ENCODE measurements at places on chromosomes 6 and 20.
A peak's percentile ranks its signal among the peaks of the same experiment; 100 is the strongest.

DNA sequence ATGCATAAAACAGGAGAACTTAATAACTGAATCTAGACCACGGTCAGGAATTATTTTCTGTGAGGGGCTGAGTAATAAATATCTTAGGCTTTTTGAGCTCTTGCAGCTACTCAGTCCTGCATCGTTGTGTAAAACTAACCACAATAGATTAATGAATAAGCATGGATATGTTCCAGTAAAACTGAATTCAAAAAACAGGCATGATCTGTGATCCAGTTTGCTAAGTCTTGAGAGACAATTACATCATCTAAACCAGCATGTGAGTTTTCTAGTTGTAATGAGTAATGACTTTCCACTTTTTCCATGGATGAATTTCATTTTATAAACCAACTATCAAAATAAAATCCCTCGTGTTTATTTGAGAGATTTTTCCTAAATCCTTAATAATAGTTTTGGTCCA, 336.8 kb downstream of the RFPL4B start:
- no peak overlapping the region for H3K4me3 ChIP-seq
- ATAC-seq, result no peak
- H3K27me3 ChIP-seq, result no peaks in the 10 kb centered on the region
- H3K27ac ChIP-seq, result no peak overlapping the region
- H3K4me1 ChIP-seq, result no peaks in the 10 kb centered on the region

GRCh38 chr20:53237461-53237860, 265.3 kb downstream of the TSHZ2 start:
- H3K27me3 ChIP-seq, result no peaks in the 10 kb centered on the region
- no peaks in the 10 kb centered on the region for H3K4me1 ChIP-seq
- H3K36me3 ChIP-seq, result no peaks in the 10 kb centered on the region

DNA sequence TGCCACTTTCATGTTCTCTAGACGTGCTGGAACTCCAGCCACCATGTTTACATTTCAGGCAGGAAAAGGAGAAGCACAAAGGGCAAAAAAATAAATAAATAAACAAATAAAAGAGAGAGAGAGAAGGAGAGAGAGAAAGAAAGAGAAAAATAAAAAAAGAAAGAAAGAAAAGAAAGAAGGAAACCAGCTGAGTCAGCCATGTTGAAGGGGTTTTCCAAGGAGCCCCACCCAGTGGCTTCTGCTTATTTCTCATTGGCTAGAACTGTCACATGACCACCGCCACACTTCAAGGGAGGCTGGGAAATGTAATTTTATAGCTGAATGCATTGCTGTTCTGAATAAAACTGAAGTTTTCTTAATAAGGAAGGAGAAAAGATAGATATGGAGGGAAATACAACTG, 71.1 kb downstream of the BFSP1 start:
- H3K36me3 ChIP-seq, result no peaks in the 10 kb centered on the region
- peaks cover 14% of the 10 kb centered on the region for H3K27me3 ChIP-seq
- H3K27ac ChIP-seq, result peak overlapping the region; percentile 19
- H3K4me3 ChIP-seq, result peak overlapping the region; percentile 14
- ATAC-seq, result no peak
- no peaks in the 10 kb centered on the region for H3K4me1 ChIP-seq

- H3K27ac ChIP-seq, result no peak overlapping the region
- H3K4me3 ChIP-seq, result no peak overlapping the region
- no peaks in the 10 kb centered on the region for H3K27me3 ChIP-seq
- peaks cover 21% of the 10 kb centered on the region for H3K4me1 ChIP-seq
- ATAC-seq, result no peak
- H3K36me3 ChIP-seq, result no peaks in the 10 kb centered on the region
These were observed 152.5 kb downstream of the CEBPB start for GRCh38 chr20:50343125-50343489.

DNA sequence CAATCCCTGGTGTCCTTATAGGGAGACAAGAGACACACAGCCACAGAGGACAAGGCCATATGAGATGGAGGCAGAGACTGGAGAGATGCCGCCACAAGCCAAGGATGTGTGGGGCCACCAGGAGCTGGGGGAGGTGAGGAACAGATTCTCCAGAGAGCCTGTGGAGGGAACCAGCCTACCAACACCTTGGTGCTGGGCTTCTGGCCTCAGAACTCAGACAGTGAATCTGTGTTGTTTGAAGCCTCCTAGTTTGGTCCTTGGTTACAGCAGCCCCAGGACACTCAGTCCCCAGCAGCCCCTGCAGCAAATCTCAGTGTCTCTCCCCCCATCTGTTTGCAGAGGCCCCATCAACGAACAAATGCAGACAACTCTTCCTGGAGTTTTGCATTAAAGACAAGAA, 73.2 kb upstream of the BHLHE23 start:
- peaks cover 31% of the 10 kb centered on the region for H3K27me3 ChIP-seq
- H3K4me1 ChIP-seq, result no peaks in the 10 kb centered on the region
- H3K36me3 ChIP-seq, result no peaks in the 10 kb centered on the region
- no peak overlapping the region for H3K27ac ChIP-seq
- no peak overlapping the region for H3K4me3 ChIP-seq

DNA sequence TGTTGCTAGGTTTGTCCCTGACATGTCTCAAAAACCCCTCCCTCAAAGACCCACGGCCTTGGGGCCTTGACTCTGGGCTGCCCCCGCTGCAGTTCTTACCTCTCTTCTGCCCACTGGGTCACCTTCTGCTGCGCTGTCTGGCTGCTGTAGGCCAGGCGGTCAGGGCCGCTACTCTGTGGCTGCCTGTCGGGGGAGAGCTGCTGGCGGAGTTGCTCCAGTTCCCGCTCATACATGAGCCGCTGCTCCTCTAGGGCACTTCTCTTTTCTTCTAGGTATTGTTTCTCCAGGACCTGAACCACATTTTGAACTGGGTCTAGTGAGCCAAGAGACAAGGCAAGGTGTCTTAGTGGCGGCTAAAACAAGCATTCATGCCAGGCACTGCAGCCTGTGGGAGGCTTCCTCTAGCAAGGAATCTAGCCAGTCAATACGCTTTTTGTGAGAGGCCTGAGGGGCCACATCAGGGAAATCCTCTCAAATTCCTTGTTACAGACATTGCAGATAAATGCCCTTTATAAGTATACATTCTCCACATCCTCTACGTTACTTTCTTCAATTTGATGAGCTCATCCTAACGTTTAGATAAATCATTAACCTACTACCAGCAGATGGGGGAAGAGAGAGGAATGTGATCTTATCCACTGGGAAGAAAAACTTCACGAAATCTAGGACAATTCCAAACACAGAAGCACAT, 110.3 kb upstream of the NUP153 start:
- H3K36me3 ChIP-seq, result no peaks in the 10 kb centered on the region
- H3K4me3 ChIP-seq, result no peak overlapping the region
- H3K4me1 ChIP-seq, result no peaks in the 10 kb centered on the region

GRCh38 chr6:1644516-1645060, 34.9 kb downstream of the FOXC1 start:
- ATAC-seq, result no peak
- H3K4me3 ChIP-seq, result no peak overlapping the region
- H3K4me1 ChIP-seq, result no peaks in the 10 kb centered on the region

DNA sequence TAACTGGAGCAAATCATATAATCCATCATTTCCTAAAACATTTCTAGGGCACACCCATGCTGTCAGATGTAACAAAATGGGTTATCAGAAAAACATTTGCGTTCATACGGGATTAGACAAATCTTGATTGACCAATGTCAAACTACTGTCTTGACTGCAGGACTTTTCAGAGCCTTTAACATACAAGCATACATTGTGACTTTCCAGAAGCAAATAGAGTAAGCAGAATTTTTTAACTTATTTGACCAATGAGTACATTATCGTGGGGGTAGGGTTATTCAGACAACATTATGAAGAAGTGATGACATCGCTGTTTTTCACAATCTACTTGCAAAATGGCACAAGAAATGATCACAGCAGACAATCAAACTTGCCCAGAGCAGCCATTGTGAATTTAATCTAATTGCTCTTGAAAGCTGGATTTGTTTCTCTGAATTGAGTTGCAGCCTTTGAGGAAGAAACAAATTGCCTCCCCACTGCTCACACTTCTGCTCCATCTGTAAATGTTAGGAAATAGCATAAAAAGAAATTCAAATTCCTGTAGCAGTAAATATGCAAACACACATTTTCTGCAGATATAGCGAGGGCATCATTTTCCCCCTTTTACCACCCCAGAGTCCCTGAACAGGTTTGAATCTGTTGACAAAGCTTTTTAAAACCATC, 133.0 kb upstream of the DOK5 start:
- H3K4me1 ChIP-seq, result no peaks in the 10 kb centered on the region
- ATAC-seq, result no peak
- no peak overlapping the region for H3K4me3 ChIP-seq

GRCh38 chr20:4090756-4091489, 75.6 kb upstream of the RNF24 start:
- ATAC-seq, result peak; percentile 21
- peaks cover 11% of the 10 kb centered on the region for H3K27me3 ChIP-seq
- H3K36me3 ChIP-seq, result no peaks in the 10 kb centered on the region
- no peak overlapping the region for H3K4me3 ChIP-seq
- no peak overlapping the region for H3K27ac ChIP-seq

DNA sequence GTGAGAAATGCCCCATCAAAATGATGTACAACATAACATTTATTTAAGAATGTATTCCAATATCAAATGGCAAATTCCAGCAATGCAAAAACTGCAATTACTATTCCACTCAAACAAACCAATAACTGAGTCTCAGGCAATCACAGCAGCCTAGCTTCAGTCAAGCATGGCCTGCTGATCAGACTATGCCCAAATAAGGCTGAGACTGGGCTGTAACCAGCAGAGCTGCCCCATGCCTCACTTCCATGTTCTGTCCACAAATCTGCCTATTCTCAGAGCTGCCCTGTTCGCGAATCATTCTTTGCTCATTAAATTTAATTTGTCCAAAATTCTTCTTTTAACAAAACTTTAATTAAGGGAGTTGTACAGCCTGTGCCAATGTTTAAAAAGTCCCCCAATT, 155.4 kb downstream of the FNDC1 start:
- H3K27ac ChIP-seq, result no peak overlapping the region
- no peak overlapping the region for H3K4me3 ChIP-seq

GRCh38 chr6:44659726-44660125, 272.2 kb downstream of the CDC5L start:
- no peak for ATAC-seq
- H3K27ac ChIP-seq, result no peak overlapping the region
- no peak overlapping the region for H3K4me3 ChIP-seq
- H3K36me3 ChIP-seq, result no peaks in the 10 kb centered on the region

- H3K27ac ChIP-seq, result no peak overlapping the region
- no peaks in the 10 kb centered on the region for H3K36me3 ChIP-seq
- H3K4me1 ChIP-seq, result no peaks in the 10 kb centered on the region
- ATAC-seq, result no peak
- H3K27me3 ChIP-seq, result peaks cover 12% of the 10 kb centered on the region
These were observed 125.9 kb upstream of the JAG1 start for GRCh38 chr20:10799735-10800134.

GRCh38 chr20:49400410-49400809, 82.1 kb downstream of the KCNB1 start:
- peaks cover 14% of the 10 kb centered on the region for H3K27me3 ChIP-seq
- no peak for ATAC-seq
- no peak overlapping the region for H3K4me3 ChIP-seq
- no peaks in the 10 kb centered on the region for H3K36me3 ChIP-seq
- H3K27ac ChIP-seq, result no peak overlapping the region

DNA sequence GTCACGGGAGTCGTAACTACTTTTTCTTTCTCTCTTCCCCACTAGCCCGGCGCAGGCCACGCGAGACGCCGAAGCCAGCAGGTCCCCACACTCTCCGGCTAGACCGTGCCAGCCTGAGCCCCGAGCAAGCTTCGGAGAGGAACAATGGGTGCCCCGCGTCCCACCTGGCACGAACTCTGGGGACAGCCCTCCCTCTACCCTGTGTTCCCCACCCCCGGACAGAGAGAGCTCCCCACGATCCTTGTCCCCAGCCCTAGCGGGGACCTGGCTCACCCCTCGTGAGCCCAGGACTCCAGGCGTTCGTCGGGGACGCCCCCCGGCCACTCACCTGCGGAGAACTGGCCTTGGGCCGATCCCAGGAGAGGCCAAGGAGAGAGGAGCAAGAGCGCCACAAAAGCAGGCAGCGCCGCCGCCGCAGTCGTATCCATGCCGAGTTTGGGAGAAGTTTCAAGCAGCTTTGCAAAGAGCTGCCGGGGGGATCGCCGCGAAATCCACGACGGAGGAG, 416 bp downstream of the PTPRK start:
- H3K4me1 ChIP-seq, result peaks cover 11% of the 10 kb centered on the region
- no peaks in the 10 kb centered on the region for H3K36me3 ChIP-seq
- H3K4me3 ChIP-seq, result peak overlapping the region; percentile 91
- peaks cover 52% of the 10 kb centered on the region for H3K27me3 ChIP-seq
- ATAC-seq, result peak; percentile 39

DNA sequence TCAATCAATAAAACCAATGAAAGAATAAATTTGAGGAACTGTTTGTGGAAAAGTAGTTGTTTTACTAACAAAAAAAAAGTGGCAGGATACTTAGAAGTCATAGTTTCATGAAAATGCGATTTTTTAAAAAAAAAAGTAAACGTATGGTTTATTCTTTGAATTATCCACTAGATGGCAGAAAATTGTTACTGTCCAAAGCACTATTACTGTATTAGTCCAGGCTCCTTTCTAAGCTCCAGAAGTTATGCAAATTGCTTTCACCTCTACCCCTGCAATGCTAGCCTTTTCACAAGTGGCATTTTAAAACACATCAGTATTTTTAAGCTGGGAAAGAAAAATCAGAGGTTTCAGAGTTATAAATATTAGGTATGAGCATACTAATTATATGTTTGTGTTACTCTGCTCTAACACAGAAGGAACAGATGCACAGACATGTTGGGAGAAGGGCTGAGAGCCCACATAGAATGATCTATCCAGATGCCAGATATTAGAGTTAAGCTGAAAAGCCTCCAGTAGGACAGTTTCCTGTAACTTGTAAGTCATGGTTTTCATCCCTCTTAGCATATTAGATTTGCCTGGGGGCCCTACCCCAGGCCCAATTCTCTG, 63.9 kb downstream of the FHL5 start:
- H3K27ac ChIP-seq, result no peak overlapping the region
- no peak for ATAC-seq
- no peaks in the 10 kb centered on the region for H3K36me3 ChIP-seq
- no peaks in the 10 kb centered on the region for H3K4me1 ChIP-seq
- H3K27me3 ChIP-seq, result peaks cover 10% of the 10 kb centered on the region

DNA sequence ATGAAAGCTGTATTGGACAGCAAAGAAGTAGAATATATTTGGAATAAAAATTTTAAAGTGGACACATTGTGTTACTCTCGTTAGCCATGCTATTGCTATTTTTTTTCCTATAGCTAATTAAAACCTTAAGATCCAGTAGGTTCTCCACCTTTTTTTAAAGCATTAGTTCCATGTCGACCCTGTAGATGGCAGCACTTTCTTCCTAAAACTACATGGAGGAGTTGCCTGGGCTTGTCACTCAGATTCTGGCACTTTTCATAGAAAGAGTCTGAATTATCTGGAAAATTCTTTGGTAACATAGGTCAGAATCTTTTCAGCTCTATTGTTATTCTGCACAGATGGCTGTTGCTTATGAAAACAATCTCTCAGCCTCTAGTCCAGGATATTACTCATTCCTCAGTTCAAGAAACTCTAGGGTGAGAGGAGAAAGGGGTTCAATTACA, 42.0 kb upstream of the ESR1 start:
- H3K36me3 ChIP-seq, result no peaks in the 10 kb centered on the region
- no peak overlapping the region for H3K4me3 ChIP-seq
- H3K4me1 ChIP-seq, result peaks cover 7% of the 10 kb centered on the region
- ATAC-seq, result peak; percentile 52
- H3K27me3 ChIP-seq, result peaks cover 15% of the 10 kb centered on the region

GRCh38 chr6:168994956-168995355, 258.7 kb downstream of the THBS2 start:
- no peak overlapping the region for H3K4me3 ChIP-seq
- H3K4me1 ChIP-seq, result no peaks in the 10 kb centered on the region
- no peak overlapping the region for H3K27ac ChIP-seq

Data from activated T-helper 17 cell treated with anti-CD3 and anti-CD28 coated beads, Interleukin-2, amount 50 U/mL, for 72 hours (primary cell).